ENCODE measurements at places on chromosomes 16 and 17. TPM values are rescaled to one million over a fixed set of nuclear protein-coding genes. Genes with fewer than 3 reads are reported as not detected.

DNA sequence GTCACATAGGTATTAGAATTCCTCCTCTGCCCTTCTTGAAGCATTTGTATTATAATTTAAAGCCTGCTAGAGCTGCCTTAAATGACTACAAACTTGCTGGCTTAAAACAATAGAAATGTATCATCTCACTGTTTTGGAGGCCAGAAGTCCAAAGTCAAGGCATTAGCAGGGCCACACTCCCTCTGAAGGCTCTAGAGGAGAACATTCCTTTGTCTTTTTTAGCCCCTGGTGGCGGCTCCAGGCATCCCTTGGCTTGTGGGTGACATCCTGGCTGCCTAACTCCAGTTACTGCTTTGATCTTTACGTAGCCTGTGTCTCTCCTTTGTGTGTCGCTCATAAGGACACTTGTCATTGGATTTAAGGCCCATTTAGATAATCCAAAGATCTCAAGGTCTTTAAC lies 186.6 kb upstream of the SALL1 start:
- no peak for DNase-seq

GRCh38 chr17:76617838-76618237 lies 25.7 kb downstream of the ST6GALNAC1 start:
- DNase-seq: no peak

GRCh38 chr16:67995423-67995822 lies 3.9 kb downstream of the DPEP2 start:
- DNase-seq: no peak

- no peak for DNase-seq
These were observed at the start of gene KRTAP2-3 for GRCh38 chr17:41060052-41060604. KRTAP2-3 (minus strand) TSS chr17:41060114; CDS start chr17:41060050, 64 bp downstream.

GRCh38 chr17:9090641-9091096 lies 69.4 kb downstream of the NTN1 start:
- DNase-seq: no peak

SKAP1 gene
- total RNA-seq: 0.62 TPM

HEATR9 gene
- total RNA-seq: not detected

EPX gene
- total RNA-seq: not detected

All from occipital lobe (tissue), 3 donors.